ENCODE measurements at places on chromosomes 5 and 9. TPM values are rescaled to one million over a fixed set of nuclear protein-coding genes. Genes with fewer than 3 reads are reported as not detected.

CATSPER3 gene
- total RNA-seq, result 1.1 TPM

TAF11L12 gene
- not detected for total RNA-seq

PPIC gene
- total RNA-seq, result 21.9 TPM

STPG3 gene
- not detected for total RNA-seq

FST gene
- not detected for total RNA-seq

PCDH12 gene
- not detected for total RNA-seq

SDHA gene
- total RNA-seq, result 81.3 TPM

CCNH gene
- total RNA-seq, result 58.3 TPM

GLRA1 gene
- not detected for total RNA-seq

OBP2B gene
- not detected for total RNA-seq

WDR55 gene
- 26.2 TPM for total RNA-seq

All from Caki2 (cell line).